ENCODE measurements at places on chromosomes 16 and 17.
A peak's percentile ranks its signal among the peaks of the same experiment; 100 is the strongest.

DNA sequence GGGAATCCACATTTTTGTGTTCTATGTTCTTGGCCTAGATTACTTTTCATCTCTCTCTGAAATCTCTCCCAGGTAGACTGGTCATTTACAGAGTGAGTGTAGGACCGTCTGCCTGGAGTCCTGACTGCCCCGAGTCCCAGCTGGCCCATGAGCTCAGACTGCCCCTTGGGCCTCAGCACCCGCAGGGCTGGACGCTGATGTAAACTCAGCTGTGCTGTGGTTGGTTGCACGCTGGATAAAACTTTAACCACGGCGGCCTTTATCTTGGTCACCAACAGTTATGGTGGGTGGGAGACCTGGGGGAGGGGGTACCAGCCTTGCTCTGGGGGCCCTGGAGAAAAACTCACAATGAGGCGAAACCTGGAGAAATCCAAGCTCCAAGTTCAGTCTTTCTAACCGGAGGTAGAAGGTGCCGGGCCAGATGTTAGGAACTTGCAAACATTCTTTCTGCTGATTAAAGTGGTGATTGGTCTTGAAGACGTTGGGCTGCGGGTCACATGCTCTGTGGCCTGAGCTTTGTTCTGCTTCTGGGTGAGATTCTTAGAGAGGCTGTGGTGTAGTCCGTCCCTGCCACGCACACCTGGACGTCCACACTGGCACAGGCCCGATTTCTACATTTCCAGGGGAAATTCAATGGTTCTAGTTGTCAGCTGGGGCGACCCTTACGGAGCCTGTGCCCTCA lies 6.9 kb downstream of the METRNL start:
- DNase-seq: no peak

- DNase-seq: no peak
These were observed 805 bp upstream of the TANC2 start for GRCh38 chr17:62965174-62965685.

DNA sequence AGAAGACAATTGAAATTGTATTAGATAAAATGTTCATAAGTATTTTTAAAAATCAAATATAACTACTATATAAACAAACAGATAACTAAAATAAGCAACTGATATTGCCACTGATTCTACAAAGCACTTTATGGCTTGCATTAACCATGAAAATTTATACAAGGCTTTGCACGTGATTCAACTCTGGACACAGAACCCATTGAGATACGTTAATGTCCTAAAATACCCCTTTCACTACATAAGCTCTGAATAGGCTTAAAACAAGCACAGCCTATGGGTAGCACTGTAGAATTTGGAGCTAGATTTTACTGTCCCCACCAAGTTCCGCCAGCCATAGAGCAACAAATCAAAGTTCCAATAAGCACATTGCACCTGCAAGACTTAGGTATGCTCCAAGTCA lies 4.5 kb downstream of the ZNF652 start:
- DNase-seq: no peak

DNA sequence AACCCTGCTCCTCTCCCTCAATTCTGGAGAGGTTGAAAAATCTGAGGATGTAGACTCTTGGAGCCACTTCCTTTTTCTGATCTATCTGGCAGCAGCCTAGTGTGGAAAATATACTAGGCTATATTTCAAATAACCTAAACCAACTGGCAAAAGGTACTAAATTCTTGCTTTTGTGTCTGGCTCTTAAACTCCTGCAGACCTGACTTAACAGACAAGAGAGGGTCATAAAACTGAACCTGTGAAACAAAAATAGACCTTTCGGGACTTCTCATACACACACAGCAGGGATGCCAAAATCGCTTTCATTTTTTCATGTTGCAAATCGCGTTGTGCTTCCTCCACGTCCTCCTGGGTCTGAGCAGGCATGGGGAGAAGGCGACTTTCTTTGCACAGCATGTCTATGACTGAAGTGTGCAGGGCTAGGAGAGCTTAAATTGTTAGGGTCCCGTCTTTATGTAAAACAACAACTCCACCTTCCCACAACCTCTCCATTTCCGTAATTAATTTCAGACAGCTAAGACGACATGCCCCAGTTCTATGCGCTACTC lies 520.7 kb upstream of the PSMD7 start:
- DNase-seq: no peak

GRCh38 chr16:80441935-80442334 lies 98.9 kb upstream of the DYNLRB2 start:
- no peak for DNase-seq

DNA sequence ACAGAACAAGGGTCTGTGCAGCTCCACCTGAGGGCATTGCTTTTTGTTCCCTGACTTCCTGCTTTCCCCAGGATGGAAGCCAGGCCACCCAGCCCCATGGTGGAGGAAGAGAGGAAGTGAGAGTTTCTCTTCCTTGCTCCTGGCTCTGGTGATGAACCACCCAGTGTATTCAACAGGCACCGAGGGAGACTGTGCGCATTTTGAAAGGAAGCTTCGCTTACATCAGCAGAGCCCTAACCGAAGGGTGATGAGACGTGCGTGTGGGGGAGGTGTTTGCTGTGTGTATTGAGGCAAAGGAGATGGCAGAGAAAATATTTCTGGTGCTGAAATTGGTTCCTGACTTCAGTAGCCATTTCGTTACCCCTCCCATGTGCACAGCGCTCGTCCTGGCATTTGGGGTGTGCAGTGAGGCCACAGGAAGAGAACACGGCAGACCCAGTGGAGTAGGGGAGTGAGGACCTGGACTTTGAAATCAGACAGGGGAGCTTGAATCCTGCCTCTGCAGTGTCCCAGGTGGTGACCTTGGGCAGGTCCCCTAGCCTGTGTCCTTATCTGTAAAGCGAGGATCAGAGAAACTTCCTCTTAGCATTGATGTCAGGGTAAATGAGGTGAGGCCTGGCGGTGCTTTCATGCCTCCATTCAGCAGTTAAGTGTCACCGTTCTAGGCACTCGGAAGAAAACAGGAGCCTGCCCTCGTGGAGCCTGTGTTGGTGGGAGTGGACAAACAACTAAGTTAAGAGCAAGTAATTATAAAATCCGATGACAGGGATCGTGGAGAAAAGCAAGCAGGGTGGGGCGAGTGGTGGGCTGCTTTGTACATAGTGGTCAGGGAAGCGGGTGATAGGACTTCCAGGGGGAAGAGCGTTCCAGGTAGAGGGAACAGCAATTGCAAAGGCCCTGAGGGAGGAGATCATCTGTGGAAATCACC lies 7.4 kb downstream of the CMIP start:
- peak; percentile 32 for DNase-seq

DNA sequence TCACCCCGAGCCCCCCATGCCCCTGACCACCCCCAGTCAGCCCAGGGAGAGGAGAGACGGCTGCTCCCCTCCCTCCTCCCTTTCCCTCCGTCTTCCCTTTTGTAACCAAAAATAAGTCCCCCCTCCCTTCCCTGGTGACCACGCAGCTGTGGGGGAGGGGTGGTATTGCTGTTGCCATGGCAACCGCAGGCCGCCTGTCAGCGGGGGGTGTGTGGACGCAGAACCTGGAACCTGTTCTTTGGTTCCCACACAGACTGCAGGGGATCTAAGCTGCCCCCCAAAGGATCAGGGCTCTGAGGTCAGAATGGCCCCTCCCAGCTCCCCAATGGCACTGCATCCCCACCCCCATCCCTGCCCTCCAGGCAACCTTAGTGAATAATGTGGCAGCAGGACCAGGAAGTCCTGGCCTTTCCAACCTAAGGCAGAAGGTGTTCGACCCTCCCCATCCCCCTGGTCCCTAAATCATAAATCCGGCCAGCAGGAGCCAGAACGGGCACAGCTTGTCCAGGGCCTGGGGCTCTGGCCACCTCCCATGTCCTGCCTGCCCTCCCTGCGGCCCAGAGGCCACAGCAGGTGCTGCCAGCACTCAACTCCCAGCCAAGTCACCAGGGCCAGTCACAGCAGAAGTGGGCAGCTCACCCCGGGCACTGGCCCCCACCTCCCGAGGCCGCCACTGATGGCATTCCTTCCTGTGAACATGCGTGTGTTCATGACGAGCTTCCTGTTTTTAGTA lies 12.0 kb downstream of the CA4 start:
- DNase-seq: no peak

GRCh38 chr16:51151435-51151960 lies 428 bp upstream of the SALL1 start:
- no peak for DNase-seq

DNA sequence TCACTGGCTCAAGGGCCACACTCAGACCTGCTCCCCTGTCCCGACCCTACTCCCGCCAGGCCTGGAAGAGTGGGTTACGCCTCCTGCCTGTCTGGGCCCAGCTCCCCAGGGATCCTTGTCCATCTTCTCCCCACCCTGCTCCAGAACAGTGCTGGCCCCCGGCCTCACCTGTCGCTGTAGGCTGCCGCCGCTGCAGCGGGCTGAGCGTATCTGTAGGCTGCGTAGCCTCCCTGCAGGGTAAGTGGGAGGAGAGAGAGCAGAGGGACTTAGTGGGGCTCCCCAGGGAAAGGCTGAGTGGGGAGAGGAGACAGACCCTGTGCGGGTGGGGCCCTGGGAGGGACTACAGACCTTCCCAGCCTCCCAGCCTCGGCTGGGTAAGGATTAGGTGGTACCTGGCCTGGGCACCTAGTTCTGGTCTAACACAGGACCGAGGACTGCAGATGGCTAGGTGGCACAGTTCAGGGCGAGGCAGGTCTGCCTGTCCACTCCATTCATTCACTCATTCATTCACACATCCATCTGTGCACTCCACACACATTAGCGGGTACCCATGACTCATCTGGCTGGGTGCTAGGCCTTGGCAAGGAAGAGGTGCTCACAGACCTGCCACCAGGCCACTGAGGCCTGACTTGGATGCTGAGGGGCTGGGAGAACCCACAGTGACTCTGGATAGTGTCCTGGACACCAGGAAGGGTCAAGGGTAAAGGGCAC lies 20.9 kb downstream of the ENGASE start:
- DNase-seq: no peak

- no peak for DNase-seq
These were observed 66.8 kb downstream of the SRCIN1 start for GRCh38 chr17:38538906-38539305.

All from gastrocnemius medialis (tissue), 4 donors.